ENCODE measurements at places on chromosomes 11 and 22.

GRCh38 chr11:4006946-4007680, 87.5 kb upstream of the RRM1 start:
- no peak for DNase-seq

DNA sequence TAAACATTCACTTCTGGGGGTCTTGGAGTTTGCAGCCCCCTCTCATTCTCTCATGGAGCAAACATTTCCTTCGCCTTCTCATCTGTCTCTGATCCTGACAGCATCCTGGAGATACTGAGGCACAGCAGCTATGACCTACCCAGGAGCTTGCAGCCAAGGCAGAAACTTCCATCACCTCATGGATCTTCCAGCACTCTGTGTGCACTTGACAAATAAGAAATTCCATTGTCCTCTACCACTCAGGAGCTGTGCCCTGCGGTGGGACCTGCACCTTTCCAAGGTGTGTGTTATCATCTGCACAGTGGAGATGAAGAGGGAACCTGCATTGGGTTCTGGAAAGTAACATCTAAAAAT, 49.1 kb downstream of the GGTLC2 start:
- peak; percentile 35 for DNase-seq

GRCh38 chr22:28798810-28799605, 1.4 kb downstream of the XBP1 start:
- DNase-seq: peak; percentile 71

GRCh38 chr11:72157131-72157530, 21.6 kb downstream of the FOLR3 start:
- no peak for DNase-seq

DNA sequence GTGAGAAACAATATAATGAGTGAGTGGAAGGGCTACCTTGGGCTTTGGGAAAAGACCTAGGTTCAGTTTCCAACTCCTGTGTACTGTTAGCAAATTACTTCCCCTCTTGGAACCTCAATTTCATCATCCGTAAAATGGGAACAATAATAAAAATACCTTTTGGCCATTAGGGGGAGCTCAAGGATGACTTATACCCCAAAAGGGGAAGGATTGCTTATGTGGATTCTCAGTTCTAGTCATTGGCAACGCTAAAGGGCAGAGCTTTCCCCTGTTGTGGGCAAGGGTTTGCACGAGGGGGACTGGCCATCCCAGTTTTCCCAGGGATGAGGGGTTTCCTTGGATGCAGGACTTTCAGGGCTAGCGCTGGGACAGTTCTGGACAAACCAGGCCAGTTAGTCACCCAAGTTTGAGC, 3.1 kb upstream of the COMMD9 start:
- DNase-seq: peak; percentile 35

GRCh38 chr11:36162006-36162882, 127.0 kb downstream of the COMMD9 start:
- DNase-seq: no peak

DNA sequence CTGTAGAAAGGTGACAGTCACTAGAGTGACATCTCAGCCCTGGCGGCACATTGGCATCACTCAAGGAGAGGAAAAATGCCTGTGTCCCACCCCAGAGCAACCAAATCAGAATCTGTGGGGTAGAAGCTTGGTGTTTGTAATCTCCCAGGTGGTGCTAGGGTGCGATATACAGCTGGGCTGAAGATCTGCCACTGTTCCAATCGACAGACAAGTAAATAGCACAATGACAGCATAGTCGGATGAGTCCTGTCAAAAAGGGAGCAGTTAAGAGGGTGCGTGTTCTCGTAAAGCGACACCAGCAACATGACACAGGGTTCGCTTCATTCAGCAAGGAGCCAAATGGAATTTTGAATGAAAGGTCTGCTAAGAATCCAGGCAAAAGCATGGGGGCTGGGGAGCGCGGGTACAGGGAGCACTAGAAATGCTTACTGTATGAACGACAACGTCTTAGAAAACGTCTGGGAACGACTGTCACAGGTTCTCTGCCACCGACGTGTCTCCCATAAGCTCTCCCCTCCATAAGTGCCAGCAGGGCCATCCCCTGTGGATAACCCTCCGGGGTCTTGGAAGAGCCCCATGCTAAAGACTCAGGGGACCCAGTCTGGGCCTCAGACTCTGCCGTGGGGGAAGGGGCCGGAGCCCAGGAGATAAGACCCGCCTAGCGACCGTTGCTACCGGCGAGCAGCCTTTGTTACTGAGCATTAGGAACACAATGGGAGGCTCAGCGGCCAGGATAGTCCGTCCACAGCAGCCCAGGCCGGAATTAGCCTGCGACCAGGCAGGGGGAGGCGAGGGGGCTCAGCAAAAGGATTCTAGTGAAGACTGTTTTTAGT, 20.8 kb downstream of the ADA2 start:
- no peak for DNase-seq

DNA sequence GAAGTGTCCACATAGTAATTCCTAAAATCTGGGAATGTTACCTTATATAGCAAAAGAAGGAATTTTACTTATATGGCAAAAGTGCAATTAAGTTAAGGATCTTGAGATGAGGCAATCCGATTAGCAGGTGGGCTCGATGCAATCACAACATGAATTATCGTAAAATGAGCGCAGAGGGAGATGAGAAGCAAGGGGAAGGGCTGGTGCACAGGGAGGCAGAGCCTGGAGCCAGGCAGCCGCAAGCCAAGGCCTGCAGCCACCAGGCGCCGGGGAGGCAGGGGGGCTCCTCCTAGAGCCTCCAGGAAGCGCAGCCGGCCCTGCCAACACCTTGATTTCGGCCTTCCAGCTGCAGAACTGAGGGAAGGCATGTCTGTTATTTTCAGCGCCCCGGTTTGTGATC, 85.7 kb downstream of the CELSR1 start:
- no peak for DNase-seq

GRCh38 chr11:12531681-12532080, 142.5 kb upstream of the TEAD1 start:
- DNase-seq: no peak

DNA sequence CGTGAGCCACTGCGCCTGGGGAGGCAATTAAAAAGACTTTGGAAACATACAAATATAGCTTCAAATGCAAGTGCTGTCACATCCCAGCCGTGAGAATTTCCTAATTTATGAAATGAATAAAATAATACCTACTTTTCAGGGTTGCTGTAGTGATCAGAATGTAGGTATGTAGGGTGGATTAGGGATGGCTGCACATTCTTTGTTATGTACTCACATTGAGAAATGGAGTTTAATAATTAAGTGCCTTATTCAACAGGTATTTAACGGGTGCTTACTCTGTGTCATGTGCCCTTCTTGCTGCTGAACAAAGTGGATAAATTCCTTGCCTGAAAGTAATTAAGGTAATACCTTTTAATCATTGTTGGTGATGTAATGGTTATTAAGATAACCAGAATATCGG, 37.0 kb downstream of the MMP7 start:
- DNase-seq: no peak

GRCh38 chr11:112795142-112795815, 165.9 kb upstream of the NCAM1 start:
- peak; percentile 37 for DNase-seq

DNA sequence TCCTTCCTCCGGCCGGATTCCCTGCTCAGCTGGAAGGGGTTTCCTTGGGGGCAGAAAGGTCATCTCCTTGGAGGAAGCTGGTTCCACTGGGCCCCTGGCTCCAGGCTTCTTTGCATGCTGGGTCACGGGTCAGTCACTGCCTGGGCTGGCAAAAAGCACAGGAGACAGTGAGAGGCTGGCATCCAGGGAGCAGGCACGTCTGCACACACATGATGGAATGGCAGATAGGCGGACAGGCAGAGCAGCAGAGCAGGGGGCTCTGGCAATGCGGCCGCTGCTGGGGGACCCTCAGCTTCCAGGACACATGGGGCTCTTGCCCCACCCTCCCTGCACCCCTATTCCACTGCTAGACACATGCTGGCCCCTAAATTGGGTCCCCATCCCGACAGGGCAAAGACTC, 40.4 kb downstream of the C11orf58 start:
- DNase-seq: no peak

DNA sequence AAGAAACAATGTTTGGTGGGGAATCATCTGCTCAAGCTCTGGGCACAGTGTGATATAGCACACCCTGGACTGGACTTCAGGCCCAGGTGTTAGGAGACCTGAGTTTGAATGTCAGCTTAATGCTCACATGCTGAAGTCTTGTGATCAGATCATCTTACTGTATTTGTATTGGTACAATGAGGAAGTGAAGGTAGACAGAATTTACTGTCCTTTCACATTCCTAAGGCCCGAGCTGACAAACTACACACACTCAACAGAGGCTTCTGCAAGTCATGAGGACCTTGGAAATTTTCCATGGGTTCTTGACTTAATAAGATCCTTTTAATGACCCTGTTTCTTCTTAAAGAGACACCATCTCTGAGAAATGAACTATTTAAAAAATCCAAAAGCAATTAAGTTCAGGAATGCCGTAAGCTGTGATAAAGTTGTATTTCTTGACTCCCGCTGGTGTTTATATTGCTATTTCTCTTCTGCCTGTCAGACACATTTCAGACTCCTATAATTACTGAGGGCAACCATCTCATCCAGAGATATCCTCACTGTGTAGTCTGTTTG, 802.0 kb downstream of the DLG2 start:
- no peak for DNase-seq

GRCh38 chr11:130798280-130798679, 118.0 kb downstream of the SNX19 start:
- DNase-seq: peak; percentile 18

DNA sequence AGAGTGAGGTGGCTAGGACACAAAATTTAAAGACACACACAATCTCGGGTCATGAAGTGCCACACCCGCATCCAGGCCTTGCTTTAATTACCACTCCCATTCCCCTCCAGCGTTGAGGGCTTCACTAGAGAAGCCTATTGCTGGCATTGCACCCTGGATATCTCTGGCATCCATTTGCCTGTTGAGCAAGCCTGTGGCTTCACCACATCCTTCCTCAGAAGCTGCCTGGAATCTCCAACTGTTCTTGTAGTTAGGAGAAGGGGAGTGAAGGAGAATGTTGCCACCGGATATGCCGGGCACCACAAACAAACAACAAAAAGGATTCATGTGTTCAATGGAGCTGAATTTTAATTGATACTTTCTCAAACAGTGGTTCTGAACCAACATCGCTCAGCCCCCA, 34.4 kb upstream of the RCN1 start:
- no peak for DNase-seq

DNA sequence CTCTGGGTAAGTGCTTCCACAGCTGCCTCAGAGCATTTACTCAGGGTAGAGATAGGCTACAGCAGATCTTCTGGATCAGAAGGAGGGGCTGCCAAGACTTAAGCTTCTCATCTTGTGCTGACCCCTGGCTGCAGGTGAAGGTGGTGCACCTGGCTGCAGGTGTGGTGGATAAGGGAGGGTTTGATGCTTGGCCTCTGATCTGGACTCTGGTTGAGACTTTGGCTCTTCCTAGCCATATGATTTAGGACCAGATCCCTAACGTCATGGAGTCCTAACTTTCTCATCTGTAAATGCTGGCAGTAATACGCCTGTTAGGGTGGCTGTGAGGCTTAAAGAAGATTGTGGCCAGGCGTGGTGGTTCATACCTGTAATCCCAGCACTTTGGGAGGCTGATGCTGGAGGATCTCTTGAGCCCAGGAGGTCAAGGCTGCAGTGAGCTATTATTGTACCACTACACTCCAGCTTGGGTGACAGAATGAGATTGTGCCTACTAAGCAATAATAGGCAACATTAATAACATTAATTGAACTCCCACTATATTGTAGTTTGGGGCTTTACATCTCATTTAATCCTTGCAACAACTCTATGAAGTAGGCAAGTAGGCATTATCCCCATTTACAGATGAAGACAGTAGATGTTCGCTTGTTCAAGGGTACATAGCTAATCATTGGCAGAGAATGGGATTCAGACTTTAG, 10.7 kb downstream of the DTX4 start:
- peak; percentile 23 for DNase-seq

GRCh38 chr11:95134491-95134890, 44.8 kb downstream of the ENDOD1 start:
- DNase-seq: peak; percentile 30

GRCh38 chr11:104064034-104064630, 27.7 kb downstream of the DDI1 start:
- no peak for DNase-seq

DNA sequence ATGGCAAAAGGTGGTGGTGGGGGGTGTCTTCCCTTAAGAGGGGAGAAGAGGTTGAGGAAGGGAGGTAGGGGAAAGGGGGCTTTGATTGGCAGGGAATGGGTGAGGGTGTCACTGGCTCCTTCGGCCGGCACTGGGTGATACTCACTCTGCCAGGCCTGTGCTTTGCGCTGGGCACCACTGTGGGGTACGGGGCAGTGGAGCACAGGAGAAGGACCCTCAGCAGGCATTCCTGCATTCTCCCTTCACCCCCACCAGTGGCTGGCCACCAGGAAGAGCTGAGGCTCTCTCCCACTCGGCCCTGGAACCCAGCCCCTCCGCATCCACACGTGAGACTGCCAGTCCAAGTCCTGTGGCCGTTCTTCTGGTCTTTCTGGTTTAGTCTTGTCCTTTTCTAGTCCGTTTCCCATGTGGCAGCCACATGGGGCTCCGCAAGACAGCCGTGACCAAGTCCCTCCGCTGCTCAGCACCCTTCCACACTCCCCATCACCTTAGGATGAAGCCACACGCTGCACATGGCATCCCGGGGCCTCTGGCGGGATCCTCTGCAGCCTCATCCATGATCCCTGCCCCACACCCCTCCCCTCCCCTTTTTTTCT, 8.0 kb downstream of the CAPN5 start:
- DNase-seq: no peak

GRCh38 chr22:45477366-45478107, 25.1 kb upstream of the FBLN1 start:
- no peak for DNase-seq

DNA sequence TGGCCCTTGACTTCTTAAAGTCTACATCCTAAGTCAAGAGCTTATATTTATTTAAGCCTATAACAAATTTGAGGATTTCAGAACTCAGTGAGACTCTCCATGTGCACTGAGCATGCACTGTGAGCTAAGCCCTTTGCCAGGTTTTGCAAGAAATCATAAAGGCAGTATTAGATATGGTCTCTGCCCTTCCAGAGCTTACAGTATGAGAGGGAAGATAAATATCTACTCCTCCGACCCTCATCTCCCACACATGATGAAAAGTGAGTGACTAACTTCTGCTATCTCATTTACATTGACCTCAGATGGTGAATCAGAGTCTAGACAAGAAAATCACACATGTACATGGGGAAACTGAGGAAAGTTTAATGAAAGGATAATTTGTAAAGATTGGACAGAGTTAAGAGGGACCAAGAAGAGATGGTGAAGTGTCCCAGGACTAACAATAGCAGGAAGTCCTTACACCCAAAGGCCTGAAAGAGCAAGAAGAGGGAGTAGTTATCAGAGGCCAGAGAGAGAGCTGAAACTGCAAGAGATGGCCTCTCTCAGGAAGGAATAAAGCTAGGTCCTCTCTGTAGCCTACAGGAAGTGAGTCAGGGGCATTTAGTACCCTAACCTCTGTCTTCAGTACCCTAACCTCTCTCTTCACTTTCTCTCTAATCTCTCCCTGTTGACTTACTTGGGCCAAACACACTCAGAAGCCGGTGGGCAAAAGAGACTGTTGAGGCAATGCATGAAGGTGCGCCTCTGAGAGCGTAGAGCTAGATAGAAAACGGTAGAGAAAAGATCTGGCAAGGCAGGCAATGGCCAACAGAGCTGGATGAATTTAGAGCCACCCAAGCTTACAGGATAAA, 23.0 kb upstream of the BLID start:
- no peak for DNase-seq

GRCh38 chr11:33358150-33358831, 101.1 kb downstream of the HIPK3 start:
- no peak for DNase-seq

Measured in A549 (cell line).